ENCODE measurements at places on chromosomes 7 and 10.

- DNase-seq: no peak
These were observed 121.1 kb upstream of the RHOBTB1 start for GRCh38 chr10:61065051-61065450.

GRCh38 chr7:118110178-118110925 lies 73.6 kb upstream of the LSM8 start:
- DNase-seq: no peak

GRCh38 chr7:100122568-100122967 lies 3.1 kb downstream of the CNPY4 start:
- no peak for DNase-seq

DNA sequence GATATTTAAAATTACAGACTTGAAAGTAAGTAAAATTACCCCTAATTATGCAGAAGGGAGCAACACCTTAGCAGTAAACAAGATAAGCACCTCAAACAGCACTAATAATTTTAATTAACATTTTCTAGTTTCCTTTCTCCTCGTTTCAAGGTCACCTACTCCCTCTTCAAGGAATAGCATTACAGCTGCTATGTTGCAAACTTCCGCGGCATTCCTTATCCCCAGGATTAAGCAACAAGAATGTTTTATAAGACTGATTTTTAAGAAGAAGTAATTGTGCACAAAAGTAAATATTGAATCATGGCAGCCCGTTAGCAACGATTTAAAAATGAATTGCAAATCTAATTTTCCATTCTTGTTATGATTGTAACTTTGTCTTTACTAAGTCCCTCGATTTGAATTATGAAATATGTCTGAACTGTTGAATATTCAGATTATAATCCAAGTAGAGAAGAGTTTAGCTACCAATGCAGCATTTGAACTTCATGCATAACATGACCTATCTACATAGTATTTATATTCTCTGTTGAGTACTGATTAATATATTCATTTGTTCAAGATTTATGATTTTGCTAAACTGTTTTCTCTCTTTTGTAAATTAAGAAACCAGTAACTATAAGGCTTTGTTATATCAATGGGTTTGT lies 593.5 kb upstream of the MGMT start:
- DNase-seq: no peak

- peak; percentile 80 for DNase-seq
These were observed 1.7 kb downstream of the CDK6 start for GRCh38 chr7:92834507-92835260.

GRCh38 chr7:22635349-22635748 lies 91.7 kb upstream of the IL6 start:
- DNase-seq: no peak

- no peak for DNase-seq
These were observed 10.8 kb downstream of the ADAMTS14 start for GRCh38 chr10:70682920-70683600.

DNA sequence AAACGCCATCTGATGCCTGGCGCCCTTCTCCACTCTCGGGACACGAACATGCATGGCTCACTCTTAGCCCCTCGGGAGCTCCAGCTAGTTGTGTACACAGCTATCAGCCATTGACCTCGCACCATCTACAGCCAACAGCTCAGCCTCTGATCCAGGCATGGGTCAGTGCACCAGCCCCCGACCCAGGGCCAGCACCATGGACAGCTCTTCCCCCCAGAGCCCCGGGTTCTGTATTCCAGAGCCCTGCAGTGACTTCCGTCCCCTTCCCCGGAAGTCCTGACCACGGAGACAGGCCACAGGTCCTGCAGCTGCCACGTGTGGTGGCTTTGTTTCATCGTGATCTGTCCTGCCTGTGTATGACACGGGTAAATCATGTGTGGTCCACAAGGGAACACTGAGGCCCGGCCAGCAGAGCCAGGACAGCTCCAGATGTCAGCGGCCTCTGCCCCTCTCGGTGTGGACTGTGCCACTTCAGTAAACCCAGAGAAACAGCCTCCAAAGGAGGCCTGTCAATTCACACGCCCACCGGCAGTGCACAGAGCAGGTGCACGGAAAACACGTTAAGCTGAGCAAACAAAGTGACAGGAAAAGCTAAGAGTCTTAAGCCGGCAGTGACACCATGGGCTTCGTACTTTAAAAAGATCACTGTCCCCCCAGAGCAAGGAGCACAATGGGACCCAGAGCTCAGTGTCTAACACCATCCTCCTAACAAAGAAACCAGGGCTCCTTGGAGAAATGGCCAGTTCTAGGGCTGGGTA lies 13.0 kb downstream of the STK32C start:
- no peak for DNase-seq

- DNase-seq: no peak
These were observed 55.9 kb upstream of the SEMA3A start for GRCh38 chr7:84250452-84250851.

DNA sequence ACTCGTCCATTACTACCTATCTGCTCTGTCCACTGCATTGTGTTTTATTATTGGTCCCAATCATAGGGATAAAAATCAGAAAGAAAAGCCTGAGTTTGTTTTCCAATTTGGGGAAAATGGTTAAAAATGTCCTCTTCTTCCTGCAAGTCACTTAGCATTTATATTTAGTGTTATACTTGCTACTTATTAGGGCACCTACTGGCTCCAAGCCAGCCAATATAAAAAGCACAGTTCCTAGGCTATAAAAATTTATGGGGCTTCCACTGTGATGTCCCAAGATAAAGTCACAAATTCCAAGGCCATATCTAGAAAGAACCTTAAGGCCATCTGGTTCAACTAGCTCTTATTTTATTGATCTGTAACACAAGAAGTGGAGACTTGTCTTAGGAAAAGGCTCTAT lies 3.2 kb downstream of the SLC35B4 start:
- no peak for DNase-seq

DNA sequence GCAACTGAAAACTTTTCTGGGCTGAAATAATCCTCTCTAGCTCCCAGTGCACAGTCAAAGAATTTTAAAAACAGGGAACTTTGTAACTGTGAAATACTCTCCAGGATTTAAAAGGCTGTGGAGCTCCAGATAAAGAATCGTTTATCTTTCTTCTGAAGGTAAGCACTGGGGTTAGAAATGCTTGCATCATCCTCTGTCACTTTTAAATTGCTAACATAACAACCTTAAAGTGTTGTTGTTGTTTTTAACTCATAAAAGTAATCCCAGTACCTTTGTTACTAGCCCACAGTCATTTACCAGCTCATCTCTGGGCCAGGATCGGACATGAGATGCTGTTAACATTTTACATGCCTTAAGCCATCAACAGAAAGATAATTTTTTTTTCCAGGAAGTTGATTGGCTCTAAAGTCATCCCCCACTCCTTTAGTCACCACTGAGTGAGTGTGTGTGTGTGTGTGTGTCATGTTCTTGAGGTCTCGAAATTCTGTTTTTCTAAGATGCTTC lies at the start of gene SLC39A12:
Gene SLC39A12 (plus strand): TSS at position 51 of the 504 bp plus-strand sequence. CDS start 1,359 bp downstream, outside the sequence.
- DNase-seq: no peak

- no peak for DNase-seq
These were observed 792.6 kb upstream of the C7orf33 start for GRCh38 chr7:147798001-147798400.

DNA sequence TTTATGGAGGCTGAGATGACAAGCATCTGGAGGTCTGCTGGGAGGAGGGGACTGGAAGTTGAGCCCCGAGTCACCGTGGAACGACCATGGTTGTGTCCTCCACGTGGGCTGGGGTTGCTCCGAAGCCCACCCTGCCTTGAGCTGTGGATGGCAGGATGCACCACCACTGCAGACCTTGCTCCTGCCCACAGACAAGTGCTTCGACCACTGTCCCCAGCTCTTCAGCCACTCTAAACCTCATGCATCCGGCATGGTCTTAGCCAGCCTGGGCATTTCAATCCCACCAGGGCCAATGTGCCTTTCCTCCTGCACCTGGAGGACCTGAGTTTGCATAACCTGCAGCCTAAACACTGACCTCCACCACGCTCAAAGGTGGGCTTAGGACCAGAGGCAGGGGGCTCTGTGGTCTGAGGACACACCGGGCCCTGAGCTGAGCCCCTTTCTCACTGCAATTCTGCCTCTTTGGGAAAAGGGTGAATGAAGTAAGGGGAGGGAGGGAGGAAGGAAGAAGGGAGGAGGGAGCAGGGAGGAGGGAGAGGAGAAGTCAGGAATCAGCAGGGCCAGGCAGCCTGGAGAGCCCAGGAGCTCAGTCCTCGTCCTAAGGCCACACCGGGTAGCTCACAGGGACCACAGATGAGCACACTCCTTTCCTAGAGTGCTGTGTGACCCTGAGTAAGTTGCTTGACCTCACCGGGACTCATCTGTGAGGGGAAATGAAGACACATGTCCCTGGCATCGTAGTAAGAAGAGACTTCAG lies 44.8 kb upstream of the DNAAF5 start:
- DNase-seq: no peak

- DNase-seq: no peak
These were observed 29.0 kb upstream of the UBE2D1 start for GRCh38 chr10:58305821-58306220.

DNA sequence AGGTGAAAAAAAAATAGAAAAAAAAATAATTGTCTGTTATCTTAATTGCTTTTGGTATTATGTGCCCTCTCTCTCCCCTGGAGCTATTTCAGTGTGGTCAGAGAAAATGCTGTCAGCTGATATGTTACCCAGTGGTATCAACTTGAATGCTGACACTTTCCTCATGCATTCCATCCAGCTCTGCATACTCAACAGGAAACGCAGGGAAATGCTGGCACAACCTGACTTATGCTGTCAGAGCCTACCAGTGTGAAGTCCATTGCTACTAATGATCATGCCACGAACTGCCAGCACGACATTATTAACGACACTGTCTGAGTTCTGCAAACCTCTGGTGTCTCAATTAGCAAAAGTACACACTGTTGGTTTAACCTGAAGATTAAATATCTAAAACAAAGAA lies 182.8 kb downstream of the ZWINT start:
- DNase-seq: no peak

- DNase-seq: no peak
These were observed 52.2 kb upstream of the FXYD4 start for GRCh38 chr10:43318976-43319960.

GRCh38 chr10:91021901-91022300 lies 101.0 kb upstream of the ANKRD1 start:
- no peak for DNase-seq

GRCh38 chr7:158120316-158120715 lies 467.3 kb downstream of the PTPRN2 start:
- DNase-seq: no peak

GRCh38 chr10:75099952-75100763 lies 11.3 kb upstream of the SAMD8 start:
- peak; percentile 77 for DNase-seq

DNA sequence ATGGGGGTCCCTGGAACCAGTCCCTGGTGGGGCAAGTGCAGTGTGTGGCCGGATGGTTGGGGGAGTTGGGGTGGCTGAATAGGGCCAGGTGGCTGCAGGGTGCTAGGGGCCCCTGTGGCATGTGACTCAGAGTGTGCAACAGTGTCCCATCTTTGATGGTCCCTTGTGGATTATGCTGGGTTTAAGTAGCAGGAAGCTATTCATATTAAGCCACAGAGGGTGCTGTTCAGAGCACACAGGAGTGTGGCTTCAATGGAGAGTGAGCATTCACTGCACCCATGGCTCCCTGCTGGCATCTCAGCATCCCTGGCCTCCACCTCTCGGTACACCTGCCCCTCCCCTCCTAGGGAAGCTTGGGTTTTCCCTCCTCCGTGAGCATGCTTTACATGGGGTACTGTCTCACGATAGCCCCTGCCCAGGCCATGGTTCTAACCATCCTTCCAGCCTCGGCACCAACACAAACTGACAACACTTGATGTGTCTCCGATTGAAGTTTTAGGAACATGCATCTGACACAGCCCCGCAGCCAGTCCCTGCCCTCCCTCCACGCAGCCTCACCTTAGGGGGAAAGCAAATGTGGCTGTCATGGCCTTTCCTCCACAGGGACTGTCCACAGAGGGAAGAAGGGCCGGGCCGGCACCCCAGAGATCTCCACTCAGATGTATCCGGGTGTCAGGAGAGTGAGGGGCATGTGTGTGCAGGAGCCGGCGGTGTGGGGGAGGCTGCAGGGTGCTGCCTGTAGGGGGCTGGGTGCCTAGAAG lies 30.4 kb upstream of the PPIF start:
- no peak for DNase-seq

DNA sequence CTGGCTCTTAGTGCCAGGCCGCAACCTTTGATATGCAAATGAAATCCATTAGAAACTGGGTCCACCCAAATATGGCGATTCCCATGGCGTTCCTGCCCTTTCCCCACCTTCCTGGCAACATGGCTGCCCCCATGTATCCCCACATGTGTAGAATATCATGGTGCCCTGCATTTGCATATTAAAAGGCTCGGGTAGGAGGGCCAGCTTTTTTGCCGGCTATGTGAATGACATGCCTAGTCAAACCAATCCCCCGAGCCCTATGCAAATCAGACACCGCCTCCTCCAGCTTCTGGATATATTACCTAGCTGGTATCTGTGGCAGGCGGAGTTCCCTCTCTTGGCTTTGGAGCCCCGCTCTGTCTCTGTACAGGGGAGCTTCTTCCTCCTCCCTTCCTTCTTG lies 18.3 kb downstream of the MMS19 start:
- DNase-seq: no peak

DNA sequence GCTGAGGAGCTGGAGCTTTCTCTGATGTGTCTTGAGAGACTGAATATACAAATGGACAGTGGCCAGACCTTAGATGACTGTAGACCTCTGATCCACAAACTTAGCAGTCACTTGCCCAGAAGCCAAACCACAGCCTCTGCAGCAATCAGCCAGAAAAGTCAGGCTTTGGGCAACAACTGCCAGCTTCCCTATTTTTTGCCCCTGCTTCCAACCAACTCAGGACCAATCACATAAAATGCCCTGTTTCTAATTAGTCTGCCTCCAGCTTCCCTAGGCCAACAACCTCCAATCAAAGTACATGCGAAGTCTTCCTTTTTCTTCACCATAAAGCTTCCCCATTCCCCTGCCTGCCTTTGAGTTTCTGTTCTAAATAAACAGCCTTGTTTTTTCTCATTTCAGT lies 37.8 kb upstream of the CACUL1 start:
- no peak for DNase-seq

DNA sequence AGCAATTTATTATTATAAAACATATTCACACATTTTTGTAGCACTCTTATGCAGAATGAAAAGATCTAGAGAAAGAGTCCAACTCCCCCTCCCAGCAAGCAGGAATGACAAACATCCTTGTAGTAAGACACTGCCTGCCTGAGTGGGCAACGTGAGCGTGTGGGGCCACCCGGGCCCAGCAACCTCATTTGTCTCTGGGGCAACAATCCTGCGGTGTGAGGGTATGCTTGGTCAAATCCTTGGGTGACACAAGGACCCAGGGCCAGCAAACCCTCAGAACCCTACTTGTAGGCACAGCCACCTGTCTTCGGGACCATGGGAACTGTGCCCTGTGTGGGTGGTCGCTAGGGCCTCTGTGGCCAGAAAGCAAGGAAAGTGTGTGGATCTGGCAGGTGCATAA lies 10.7 kb downstream of the RHEB start:
- no peak for DNase-seq
